ENCODE measurements at places on chromosomes 5 and 9. TPM values are rescaled to one million over a fixed set of nuclear protein-coding genes. Genes with fewer than 3 reads are reported as not detected.

DNA sequence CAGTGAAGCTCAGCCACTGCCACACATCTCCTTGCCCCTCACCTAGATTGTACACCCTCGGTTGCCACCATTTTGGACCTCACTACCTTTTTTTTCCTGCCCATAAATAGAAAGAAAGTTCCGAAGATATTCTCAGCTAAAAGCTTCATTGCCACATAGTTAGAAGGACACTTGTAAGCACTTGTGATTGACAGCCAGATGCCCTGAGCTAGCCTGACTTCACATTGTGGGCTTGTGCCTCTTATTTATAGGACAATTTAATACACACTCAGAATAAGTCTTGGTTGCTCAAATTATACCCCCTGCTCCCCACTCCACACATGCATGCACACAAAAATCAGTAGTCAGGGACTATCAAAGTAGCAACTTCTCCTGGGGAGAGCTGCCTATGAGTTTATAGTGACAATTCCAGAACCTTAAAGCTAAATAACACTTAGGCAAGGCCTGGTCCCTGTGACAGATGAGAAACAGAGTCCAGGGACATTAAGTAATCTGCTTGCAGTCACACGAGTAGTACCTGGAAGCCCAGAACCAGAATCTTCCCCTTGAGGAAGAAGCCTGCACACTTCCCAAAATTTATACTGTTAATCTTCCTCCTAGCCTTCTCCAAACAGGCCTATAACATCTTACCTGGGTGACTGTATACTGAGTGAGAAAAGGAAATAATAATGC lies 184.8 kb downstream of the BRINP1 start:
- DNase-seq: no peak

DNA sequence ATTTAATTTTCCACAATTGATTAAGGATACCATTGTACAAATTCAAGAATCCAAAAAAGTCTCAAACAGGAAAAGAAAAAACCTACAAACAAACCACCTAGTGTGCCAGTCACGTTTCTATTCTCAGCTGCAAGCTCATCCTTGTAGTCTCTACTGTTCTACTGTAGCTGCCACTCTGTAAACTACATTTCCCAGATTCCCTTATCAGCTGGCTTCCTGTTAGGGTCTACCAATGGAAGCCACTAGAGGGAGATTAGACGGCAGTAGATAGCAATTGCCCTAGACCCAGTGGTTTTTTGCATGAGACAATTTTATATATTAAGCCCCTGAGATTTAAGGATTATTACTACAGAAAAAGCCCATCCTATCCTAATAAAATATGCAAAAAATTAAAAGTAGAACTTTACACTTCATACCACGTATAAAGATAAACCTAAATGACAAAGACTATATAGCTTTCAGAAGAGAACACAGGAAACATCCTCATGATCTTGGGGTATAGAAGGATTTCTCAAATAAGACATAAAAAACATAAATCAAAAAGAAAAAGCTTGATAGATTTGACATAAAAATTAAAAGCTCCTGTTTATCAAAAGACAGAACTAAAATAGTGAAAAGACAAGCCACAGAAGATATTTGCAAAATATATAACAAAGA lies 37.4 kb downstream of the P4HA2 start:
- peak; percentile 43 for DNase-seq

DNA sequence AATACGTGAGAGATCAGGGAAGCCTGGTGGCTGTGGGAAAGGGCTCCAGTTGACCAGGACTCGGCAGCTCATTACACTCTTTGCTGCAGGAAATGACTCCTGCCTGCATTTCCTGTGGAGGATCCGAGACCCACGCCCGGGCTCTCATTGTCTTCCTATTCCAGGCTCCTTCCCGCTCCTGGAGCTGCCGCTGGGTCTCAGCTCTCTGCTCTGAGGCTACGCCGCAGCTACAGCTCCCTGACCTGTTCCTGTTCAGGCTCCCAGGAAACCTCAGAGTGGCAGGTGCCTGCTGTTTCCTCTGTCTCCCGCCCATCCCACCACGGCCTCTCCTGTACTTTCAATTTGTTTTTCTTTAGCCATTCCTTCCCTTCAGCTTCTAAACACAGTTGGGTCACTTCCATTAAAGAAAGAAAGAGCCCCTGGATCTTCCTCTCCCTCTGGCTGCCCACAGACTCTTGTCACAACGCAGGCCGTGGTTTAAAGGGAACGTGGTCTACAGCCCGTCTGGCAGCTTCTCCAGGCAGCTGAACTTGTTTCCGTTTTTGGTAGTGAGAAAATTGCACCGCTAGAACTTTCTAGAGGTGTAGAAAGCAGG lies 71.5 kb downstream of the IL6ST start:
- no peak for DNase-seq

Gene HRH2
- polyA plus RNA-seq: 0.94 TPM

DNA sequence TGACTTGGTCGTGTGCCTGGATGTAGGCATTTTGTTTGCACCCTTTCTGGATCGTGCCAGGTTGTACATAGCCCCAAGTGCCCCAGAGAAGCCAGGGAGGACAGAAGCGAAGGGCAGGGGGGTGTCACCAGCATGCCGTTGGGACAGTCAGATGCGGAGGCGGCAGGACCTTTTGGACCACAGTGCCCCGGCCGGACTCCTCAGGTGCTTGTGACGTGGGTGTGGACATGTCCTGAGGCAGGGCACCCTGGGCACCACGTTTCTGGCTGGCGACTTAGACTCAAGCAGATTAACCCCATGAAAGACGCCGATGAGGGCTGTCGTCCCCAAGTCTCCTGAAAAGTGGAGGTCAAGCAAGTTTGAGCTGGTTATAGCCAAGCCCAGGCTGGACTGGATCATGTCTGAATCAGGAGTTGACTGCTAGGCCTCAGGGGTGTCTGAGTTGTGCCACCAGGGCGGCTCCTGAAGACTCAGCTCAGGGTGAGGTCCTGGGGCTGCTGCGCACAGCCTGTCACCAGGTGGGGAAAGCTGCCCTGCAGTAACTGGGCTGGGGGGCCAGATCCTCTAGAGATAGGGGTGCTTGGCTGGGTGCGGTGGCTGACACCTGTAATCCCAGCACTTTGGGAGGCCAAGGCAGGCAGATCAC lies 42.0 kb downstream of the HABP4 start:
- DNase-seq: no peak

DNA sequence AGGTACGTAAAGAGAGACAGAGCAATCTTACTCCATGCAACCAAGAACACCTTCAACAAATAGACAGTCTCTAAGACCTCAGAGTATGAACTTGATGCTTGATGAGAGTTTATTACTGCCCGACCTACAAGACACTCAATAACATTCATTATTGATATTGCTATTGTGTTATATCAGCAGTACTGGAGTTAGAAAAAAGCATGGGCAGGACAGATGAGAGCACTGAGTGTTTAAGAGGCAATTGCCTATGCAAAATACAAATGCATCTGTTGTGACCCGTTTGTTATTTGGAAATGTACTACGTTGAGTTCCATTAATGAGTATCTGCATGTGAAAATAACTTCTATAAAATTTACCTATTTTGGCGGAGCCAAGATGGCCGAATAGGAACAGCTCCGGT lies 8.1 kb upstream of the MARCOL start:
- DNase-seq: no peak

DNA sequence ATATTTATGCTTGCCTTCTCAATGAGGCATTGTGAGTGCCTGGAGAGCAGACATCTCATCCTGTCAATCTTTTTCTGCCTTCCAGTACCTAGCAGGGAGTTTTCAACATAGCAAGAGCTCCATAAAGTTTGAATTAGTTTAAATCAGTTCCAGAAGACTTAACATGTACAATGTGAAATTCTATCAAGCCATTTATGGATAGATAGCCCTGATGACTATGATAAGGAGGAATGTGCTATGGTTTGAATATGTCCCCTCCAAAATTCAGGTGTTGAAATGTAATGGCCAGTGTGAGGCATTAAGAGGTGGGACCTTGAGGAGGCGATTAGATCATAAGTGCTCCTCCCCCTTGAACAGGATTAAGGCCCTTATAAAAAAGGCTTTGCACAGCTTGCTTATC lies 306.9 kb upstream of the SMARCA2 start:
- DNase-seq: no peak

DNA sequence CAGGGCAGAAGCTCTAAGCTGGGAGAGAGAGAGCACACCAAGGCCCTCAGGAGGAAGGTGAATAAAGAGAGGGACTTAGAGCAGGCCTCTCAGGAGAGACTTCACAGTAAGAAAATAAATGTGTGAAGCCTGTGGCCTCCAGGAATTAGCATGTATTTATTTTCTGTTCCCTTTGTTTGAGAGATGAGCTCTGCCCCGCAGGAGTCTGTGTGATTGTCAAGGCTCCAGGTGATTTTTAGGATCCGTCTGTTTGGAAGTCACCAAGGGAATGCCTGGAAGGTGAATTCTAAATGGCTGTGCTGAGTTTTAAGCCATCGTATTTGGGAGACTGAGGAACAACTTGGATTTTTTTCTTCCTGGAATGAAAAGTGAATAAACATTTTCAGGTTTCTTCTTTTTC lies 108.3 kb upstream of the ICE1 start:
- no peak for DNase-seq

DNA sequence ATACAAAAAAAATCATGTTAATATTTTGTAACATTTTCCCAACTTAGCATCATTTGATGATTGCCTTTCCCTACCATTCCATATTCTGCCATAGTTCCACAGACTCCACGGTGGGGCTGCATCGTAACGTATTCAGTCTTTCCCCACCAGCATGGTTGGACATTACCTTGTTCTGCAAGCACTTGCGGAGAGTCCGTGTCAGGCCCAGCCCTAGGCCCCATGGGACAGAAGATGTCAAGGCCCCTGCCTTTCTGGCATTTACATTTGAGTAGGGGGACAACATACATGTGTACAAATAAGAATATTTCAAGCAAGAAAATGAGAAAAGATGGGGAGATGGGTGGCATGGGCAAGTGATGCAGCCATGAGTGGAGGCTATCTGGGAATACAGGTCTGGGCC lies 8.2 kb upstream of the PHF2 start:
- no peak for DNase-seq

DNA sequence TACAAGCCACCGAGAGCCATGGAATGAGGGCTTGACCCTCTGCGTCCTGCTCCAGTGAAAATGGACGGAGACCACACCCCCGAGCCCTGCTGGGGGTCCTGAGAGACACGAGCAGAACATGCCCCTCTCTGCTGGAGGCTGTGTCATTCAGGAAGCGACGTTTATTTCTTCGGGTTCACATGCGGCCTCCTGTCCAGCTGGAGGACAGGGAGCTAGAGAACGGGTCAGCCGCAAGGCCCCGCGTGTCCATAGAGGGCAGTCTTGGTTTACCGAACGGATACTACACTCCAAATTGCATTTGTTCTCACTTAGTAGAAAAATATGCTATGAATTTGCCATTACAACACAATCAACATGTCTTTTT lies 36.1 kb downstream of the MRPL36 start:
- DNase-seq: peak; percentile 42

Gene GABRA1
- not detected for polyA plus RNA-seq

Gene DBH
- polyA plus RNA-seq: 0.54 TPM

Gene FOXD4L4
- polyA plus RNA-seq: not detected

DNA sequence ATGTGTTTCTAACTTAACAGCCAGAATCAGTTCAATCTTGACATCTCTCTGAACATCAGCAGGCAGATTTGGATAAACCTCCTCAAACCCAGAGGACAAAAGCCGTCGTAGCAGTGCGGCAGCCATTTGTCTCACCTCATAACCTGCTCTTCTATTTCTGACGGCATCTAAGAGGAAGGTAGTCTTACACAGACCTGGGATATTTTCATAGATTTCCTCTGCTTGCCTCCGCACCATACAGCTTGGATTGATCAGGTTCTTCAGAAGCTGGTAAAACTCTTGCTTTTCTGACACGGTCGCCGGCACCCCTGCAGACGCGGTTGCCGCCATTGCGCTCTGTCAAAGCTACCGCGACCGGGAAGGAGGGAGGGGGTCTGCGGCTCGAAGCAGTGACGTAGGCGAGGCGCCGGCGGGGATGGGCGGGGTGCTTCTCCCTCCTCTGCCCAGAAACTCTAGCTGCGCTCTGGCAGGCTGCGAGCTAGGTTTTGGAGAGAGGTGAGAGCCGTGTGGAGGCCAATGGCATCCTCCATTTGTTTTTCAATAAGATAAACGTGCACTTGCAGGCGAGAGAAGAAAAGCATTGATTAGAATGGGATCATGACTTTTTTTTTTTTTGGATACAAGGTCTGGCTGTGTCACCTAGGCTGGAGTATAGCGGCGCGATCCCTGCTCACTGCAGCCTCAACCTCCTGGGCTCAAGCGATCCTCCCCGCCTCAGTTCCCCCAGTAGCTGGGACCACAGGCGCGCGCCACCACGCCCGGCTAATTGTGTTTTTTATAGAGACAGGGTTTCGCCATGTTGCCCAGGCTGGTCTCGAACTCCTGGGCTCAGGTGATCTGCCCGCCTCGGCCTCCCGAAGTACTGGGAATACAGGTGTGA lies at the start of gene RANBP6:
RANBP6 (minus strand) TSS at position 347 of the 880 bp plus-strand sequence; CDS start at position 330, 17 bp downstream.
- DNase-seq: peak; percentile 91

GRCh38 chr5:35338157-35338453 lies 107.8 kb upstream of the PRLR start:
- DNase-seq: no peak

Gene TTC39B
- 1.7 TPM for polyA plus RNA-seq

Gene C9orf153
- polyA plus RNA-seq: 0.22 TPM

Gene GABRP
- 0.67 TPM for polyA plus RNA-seq

DNA sequence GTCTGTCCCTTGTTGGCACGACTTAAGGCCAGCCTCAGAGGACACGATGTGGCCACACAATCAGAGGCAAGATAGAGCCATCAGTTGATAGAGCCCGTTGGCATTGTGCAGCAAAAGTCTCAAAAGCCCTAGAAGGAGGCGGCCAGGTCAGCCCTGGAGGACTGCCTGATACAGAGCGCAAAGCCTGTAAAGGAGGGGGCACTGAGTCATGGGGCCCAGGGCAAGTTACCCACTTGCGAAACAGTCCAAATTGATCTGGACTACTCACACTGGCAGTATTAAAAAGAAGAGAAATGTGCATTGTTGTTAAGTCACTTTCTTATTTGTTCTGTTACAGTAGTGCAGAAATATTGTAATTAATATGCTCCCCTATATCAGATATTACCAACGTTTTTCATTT lies 51.5 kb downstream of the KLF9 start:
- no peak for DNase-seq

- no peak for DNase-seq
Measured at GRCh38 chr9:4106760-4107143, 193.1 kb downstream of the GLIS3 start.

Gene SLC6A19
- not detected for polyA plus RNA-seq

DNA sequence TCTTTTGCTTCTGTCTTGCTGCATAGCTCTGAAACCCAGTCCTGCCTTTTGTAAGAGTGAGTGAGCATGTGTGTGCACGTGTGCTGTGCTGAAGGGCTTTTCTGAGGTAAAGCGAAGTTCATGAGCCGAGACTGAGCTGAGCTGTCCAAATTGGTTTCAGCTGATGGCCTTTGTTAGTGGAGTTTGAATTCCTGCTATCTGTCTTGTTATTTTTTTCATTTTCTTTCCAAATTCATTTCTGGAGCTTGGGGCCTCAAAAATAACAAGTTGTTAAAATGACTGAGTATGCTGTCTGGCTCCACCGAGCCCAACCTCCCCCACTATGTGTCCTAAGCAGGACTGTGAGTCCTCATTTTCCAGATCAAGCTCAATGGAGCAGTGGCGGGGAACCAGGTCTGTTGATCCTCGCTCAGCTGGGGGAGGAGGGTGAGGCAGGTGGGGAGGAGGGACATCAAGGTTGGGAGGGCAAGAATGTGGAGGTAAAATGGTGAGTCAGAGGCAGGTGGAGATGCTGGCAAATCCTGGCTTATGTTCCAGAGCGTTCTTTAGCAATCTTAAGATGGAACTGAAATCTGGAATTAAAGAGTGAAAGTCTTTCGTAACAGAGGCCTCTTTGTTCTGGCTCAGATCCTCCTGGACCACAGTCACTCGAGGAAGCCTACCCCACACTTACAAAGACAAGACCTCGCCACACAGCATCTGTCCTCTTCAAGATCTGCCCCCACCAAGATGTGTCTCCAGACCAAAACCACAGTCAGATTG lies 63.9 kb downstream of the SREK1 start:
- DNase-seq: no peak

GRCh38 chr9:28882529-28882928 lies 1309.2 kb upstream of the C9orf72 start:
- DNase-seq: no peak
